ENCODE measurements at places on chromosomes 11 and 22.

DNA sequence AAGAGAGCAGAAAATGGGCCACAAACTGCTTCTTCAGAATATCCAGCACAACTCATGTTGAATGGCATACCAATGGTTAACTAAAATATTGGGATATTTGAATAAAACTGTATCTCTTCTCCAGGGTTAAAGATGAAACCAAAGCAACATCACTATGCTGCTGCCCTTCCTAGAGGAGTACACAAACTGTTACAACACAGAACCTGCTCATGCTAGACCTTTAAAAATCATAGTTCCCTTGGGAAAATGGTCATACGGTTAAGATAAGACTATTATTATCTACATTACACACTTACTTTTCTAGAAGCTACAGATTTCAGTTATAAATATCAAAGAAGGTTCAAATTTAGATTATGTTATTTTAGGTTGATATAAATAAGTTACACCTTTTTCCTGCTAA lies 78.6 kb upstream of the TP53AIP1 start:
- DNase-seq, result no peak

GRCh38 chr22:41863472-41863871 lies 30.6 kb downstream of the SREBF2 start:
- DNase-seq, result no peak

DNA sequence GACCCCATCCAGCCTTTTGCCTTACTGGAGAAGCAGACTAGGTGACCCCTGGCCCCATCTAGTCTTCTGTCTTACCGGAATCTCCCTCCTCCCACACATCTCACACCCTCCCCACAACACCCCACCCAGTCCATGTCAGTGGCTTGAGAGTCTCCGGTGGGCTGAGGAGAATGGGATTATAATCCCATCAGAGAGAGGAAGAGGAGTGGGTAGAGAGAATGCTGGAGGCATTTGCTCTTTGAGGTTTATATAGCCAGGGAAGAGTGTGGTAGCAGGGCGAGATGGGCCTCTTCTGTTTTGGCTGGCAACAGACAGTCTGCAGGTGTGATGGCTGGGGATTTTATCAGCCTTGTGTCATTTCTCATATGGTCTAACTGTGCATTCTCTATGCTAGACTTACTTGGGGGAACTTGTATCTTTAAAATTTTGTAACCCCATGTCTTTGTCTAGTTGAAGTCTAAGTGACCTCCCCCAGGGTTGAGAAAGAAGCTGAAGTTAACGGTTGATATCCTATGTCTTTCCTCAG lies 50.3 kb downstream of the GRAMD1B start:
- DNase-seq, result no peak

- DNase-seq, result no peak
These were observed 334.8 kb upstream of the LARGE1 start for GRCh38 chr22:34255042-34255441.

- no peak for DNase-seq
These were observed 124.5 kb upstream of the SYT13 start for GRCh38 chr11:45410391-45411227.

- no peak for DNase-seq
These were observed 6.5 kb downstream of the CTSF start for GRCh38 chr11:66561975-66562248.

- no peak for DNase-seq
These were observed 87.1 kb downstream of the PRR5L start for GRCh38 chr11:36383195-36383594.

All from NCI-H446 (cell line).